ENCODE measurements at places on chromosomes 2 and 18.

DNA sequence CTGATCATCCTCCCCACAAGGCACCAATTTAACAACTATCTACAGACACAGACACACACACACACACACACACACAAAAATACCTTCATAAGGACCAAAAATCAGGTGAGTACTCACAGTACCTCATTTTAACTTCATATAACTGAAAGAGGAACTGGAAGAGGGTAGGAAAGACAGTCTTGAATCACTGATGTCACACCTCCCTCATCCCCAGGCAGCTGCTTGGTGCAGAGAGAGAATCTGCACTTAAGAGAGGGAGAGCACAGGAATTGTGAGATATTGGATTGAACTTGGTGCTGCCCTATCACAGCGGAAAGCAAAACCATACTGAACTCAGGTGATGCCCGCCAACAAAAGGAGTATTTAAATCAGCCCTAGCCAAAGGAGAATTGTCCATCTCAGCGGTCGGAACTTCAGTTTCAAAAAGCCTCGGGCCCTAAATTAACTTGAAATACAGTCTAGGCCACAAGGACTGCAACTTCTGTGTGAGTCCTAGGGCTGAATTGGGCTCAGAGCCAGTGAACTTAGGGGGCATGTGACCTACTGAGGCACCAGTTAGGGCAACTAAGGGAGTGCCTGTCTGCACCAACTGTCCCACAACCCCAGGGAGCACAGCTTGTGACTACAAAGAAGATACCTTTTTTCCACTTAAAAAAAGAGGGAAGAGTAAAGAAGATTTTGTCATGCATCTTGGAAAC lies 211.1 kb downstream of the LRATD1 start:
- DNase-seq: no peak

DNA sequence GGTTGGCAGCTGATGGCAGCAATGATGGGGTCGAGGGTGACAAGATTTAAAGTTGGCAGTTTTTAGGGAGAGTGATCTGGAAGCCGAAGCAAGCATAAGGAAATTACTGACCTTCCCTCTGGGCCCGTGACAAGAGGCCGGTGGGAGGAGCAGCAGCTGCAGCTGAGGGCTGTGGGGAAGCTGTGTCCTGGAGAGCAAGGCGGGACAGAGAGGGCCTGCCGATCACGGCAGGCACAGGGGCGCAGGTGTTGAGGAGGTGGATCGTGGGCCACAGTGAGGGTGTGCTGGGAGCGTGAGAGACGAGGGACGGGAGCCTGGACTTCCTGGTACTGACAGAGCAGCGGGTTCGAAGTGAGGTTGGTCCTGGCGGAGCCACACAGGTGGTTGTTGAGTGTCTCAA lies 31.0 kb downstream of the TRAF3IP1 start:
- no peak for DNase-seq

DNA sequence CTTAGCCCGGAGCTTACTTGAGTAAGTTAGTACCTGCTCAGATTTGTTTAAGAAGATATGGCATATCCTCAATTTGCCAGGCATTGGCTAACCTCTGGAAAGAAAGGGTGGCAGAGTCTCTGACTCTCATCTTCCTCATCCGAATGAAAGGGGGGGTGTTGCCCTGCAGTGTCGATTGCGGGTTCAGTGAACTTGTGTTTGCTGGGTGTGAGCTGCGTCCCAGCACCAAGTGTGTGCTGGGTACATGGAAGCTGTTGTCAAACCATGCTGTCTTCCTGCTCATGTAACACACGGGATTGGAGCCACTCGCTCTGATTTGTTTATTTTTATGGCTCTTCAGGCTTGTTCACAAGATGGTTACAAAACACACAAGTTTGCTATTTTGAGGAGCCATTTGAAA lies 171.4 kb upstream of the PXDN start:
- DNase-seq: no peak

GRCh38 chr18:24071029-24071428 lies 56.5 kb downstream of the TTC39C start:
- no peak for DNase-seq

- no peak for DNase-seq
These were observed 44.8 kb upstream of the KDM3A start for GRCh38 chr2:86396291-86396785.
